ENCODE measurements at places on chromosomes 4 and X. TPM values are rescaled to one million over a fixed set of nuclear protein-coding genes. Genes with fewer than 3 reads are reported as not detected.

- DNase-seq = no peak
These were observed 71.8 kb downstream of the ASMT start for GRCh38 chrX:1686642-1687041.

ENPP6 gene
- not detected for total RNA-seq

- no peak for DNase-seq
These were observed 509.6 kb upstream of the DIPK2B start for GRCh38 chrX:45710081-45710801.

GRCh38 chr4:108703370-108703769 is 53.0 kb downstream of the OSTC start:
- DNase-seq = no peak

SPATA18 gene
- total RNA-seq = not detected

DNA sequence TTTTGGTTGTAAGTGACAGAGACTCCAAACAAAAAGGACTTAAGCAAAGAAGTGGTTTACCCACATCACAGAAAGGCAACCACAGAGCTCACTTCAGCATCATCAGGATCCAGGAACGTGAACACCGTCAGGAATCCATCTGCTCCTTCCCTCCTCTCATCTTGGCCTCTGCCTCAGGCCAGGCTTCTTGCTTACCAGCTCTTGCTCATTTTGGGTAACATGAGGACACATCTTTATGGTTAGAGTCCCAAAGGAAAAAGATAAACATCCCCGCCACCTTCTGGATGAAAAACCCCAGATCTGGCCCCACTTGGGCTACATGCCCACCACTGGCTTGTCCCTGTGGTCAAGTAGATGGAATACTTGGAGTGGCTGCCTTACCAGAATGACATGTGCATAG is 176.8 kb upstream of the RPL34 start:
- no peak for DNase-seq

DNA sequence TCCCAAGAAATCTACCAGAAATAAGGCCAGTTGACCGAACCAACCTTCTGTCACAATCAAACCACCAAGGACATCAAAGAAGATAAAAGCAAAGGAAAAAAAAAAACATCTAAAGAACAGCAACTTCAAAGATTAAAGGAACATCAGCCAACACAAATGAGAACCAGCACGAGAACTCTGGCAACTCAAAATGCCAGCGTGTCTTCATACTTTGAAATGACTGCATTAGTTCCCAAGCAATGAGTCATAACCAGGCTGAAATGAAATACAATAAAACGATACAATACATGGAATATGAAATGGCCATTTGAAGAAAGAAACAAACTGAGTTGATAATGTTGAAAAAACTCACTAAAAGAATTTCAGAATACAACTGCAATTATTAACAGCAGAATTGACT is 611.6 kb upstream of the GRIA3 start:
- DNase-seq = no peak

DNA sequence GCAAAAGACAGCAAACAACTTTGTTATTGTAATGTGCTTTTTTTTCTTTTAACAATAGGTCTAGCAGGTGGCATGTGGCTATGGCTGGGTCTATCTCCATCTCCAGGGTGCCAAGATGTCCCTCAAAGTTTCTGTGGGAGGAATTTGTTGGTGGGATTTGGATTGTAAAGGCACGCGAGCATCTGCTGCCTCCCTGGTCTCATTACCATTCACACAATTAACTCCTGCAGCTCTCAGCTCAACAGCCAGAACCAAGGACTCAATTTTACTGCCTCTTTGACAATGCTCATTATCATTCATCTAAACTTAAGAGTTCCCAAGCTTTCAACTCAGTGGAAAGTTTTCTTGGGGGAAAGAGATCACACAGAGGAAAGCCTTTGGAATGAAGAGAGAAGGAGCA is 10.9 kb upstream of the PCDH18 start:
- DNase-seq = no peak

- peak; percentile 73 for DNase-seq
These were observed at the start of gene CXCR3 for GRCh38 chrX:71618303-71618721. TSS of gene CXCR3 (minus strand) at chrX:71618511. CDS start at chrX:71618449, 62 bp downstream.

Data from CD4-positive, CD25-positive, alpha-beta regulatory T cell (primary cell).